ENCODE measurements at places on chromosomes 16 and 17.
A peak's percentile ranks its signal among the peaks of the same experiment; 100 is the strongest.

GRCh38 chr17:43702637-43703036, 40.9 kb upstream of the MEOX1 start:
- DNase-seq, result no peak

DNA sequence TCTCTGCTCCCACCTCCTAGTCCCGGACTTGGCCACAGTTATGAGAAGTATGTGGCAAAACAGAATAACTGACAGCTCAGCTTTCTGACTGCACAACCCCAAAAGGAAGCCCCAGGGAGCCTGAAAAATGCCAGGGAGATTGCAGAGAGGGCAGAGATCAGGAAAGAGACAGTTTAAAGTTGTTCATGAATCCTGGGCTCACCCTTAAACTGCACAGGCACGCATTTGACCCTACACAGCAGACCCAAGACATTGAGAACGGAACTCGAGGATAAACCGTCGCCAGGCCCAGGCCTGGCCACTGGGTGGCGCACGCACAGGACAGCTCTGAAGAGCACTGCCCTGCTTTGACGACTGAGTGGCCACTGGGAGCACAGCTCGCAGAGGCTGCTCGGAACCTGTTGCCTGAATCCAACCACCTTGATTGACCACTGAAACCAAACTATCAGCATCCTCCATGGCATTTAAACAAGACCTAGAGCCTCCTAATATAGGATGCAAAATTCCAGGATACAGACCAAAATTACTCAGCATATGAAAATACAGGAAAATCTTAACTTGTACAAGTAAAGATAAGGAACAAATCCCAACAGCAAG, 114.0 kb downstream of the C16orf95 start:
- DNase-seq, result peak; percentile 33

- DNase-seq, result no peak
Measured at GRCh38 chr17:51860954-51861561, 297.5 kb downstream of the CA10 start.

DNA sequence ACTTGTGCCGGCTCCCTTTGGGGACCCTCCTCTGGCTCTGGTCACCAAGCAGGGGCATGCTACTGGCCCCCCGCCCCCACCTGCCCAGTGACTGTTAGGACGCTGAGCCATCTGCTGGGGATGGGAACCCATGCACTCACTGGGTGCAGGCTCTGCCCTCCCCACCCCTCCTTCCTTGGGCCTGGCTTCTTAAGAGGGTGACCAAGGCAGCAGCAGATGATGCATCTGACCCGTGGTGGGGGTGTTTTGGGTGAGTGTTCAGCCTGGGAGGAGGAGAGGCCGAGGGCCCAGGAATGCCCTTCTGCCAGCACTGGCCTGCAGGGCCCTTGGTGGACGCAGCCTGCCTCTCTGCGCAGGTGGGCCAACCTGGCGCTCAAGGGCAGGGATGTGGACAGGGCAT, 19.2 kb upstream of the MTSS2 start:
- no peak for DNase-seq

GRCh38 chr17:6627019-6627418, 13.5 kb downstream of the KIAA0753 start:
- no peak for DNase-seq

GRCh38 chr17:40473573-40474365, 27.7 kb downstream of the TNS4 start:
- no peak for DNase-seq

- DNase-seq, result no peak
Measured at GRCh38 chr17:41579484-41580243, 7.0 kb downstream of the KRT14 start.

DNA sequence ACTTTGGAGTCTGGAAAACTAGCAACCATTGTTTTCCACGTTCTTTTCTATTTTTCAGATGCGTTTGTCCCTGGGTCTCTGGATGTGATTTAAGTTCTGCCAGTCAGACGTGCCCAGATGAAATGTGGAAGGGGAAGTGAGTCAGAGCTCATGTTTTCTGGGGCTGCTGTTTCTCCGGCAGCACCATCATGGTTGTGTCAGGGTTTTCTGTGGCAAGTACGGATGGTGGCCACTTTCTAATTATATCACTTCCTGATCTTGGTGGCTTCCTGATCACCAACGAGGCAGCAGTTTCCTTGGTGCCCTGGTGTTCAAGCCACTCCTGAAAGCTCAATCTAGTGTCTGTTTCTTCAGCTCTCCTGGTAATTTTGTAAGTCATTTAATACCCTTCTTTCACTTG, 31.4 kb upstream of the PMFBP1 start:
- DNase-seq, result no peak

DNA sequence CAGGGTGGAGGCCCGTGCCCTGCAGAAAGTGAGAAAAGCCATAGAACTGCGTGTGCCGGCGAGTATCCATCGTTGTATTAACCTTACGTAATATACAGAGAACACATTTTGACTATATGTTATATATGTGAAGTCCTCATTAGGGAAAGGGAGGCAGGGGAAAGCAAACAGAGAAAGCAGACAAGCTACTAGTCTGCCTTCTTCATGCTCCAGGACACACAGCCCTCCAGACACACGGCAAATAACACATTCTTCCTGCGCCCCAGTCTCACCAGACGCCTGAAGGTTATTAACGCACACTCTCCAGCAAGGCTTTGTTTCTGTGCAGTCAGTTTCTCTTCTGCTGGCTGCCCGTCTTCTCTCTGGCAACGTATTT, 28.8 kb downstream of the PRDM7 start:
- DNase-seq, result no peak

DNA sequence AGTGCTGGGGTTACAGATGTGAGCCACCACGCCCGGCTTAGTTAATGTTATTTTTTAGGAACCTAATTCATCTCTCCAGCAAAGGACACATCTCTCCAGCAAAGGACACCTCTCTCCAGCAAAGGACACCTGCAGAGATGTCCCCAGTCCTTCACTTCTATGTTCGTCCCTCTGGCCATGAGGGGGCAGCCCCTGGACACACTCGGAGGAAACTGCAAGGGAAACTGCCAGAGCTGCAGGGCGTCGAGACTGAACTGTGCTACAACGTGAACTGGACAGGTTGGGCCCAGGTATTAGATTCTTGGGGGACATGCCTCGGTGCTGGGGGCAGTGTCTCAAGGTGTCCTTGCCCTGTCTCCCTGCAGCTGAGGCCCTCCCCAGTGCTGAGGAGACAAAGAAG, 4.7 kb downstream of the PFAS start:
- DNase-seq, result peak; percentile 4

Measured in NCI-H2227 treated with DMSO at 0.1 percent for 48 hours (cell line).